ENCODE measurements at places on chromosomes 6 and 20.

- H3K27me3 ChIP-seq, result no peaks in the 10 kb centered on the region
- H3K4me3 ChIP-seq, result no peak overlapping the region
- H3K27ac ChIP-seq, result no peak overlapping the region
- no peaks in the 10 kb centered on the region for H3K36me3 ChIP-seq
- no peak for DNase-seq
Measured at GRCh38 chr6:82372656-82373055, 9.0 kb downstream of the TPBG start.

DNA sequence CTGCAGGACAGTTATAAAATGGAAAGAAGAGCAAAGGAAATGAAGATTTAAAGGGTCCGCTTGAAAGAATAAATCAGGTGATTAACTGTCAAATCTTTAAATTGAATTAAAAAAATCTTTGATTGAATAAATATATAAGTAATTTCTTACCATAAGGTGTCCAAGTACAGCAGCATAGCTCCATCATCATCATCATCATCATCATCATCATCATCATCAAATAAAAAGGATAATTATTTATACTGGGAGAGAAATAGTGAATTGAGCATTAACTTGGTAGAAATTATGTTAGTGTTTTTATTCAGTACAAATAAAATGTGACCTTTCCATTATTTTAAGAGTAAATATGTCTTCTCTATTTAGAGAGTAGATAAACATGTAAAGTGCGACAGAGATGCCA lies 745.6 kb upstream of the MARCKS start:
- H3K36me3 ChIP-seq, result no peaks in the 10 kb centered on the region
- H3K27me3 ChIP-seq, result no peaks in the 10 kb centered on the region
- no peak overlapping the region for H3K4me3 ChIP-seq
- no peaks in the 10 kb centered on the region for H3K4me1 ChIP-seq
- no peak overlapping the region for H3K27ac ChIP-seq
- DNase-seq, result no peak

GRCh38 chr20:16158976-16159286 lies 414.3 kb downstream of the KIF16B start:
- no peak overlapping the region for H3K4me3 ChIP-seq
- no peak overlapping the region for H3K27ac ChIP-seq
- no peaks in the 10 kb centered on the region for H3K36me3 ChIP-seq

- no peak overlapping the region for H3K4me3 ChIP-seq
- H3K4me1 ChIP-seq, result peaks cover 11% of the 10 kb centered on the region
- peaks cover 9% of the 10 kb centered on the region for H3K27me3 ChIP-seq
- H3K36me3 ChIP-seq, result no peaks in the 10 kb centered on the region
- no peak for DNase-seq
- H3K27ac ChIP-seq, result no peak overlapping the region
Measured at GRCh38 chr6:34547701-34548644, 8.2 kb downstream of the SPDEF start.

GRCh38 chr6:166418691-166419143 lies 36.0 kb upstream of the MPC1 start:
- no peak for DNase-seq
- H3K27ac ChIP-seq, result peak overlapping the region; percentile 89
- H3K4me1 ChIP-seq, result peaks cover 57% of the 10 kb centered on the region
- H3K36me3 ChIP-seq, result peaks cover 10% of the 10 kb centered on the region

DNA sequence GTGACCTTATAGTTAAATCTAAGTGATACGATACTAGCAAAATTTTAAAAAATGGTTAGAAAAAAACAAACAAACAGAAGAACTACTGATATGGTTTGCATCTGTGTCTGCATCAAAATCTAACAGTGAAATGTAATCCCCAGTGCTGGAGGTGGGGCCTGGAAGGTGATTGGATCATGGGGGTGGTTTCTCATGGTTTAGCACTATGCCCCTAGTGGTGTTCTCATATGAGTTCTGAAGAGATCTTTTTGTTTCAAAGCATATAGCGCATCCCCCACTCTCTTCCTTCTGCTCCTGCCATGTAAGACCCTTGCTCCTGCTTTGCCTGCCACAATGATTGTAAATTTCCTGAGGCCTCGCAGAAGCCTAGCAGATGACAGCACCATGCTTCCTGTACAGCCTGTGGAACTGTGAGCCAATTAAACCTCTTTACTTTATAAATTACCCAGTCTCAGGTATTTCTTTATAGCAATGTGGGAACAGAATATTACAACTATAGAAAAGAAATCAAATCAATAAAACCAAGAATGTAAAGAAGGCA lies 5.4 kb downstream of the FBXL4 start:
- peaks cover 6% of the 10 kb centered on the region for H3K36me3 ChIP-seq
- no peaks in the 10 kb centered on the region for H3K27me3 ChIP-seq

- H3K4me1 ChIP-seq, result no peaks in the 10 kb centered on the region
- H3K27ac ChIP-seq, result no peak overlapping the region
- no peaks in the 10 kb centered on the region for H3K36me3 ChIP-seq
- H3K27me3 ChIP-seq, result no peaks in the 10 kb centered on the region
- DNase-seq, result no peak
Measured at GRCh38 chr6:40661726-40662125, 74.6 kb upstream of the LRFN2 start.

DNA sequence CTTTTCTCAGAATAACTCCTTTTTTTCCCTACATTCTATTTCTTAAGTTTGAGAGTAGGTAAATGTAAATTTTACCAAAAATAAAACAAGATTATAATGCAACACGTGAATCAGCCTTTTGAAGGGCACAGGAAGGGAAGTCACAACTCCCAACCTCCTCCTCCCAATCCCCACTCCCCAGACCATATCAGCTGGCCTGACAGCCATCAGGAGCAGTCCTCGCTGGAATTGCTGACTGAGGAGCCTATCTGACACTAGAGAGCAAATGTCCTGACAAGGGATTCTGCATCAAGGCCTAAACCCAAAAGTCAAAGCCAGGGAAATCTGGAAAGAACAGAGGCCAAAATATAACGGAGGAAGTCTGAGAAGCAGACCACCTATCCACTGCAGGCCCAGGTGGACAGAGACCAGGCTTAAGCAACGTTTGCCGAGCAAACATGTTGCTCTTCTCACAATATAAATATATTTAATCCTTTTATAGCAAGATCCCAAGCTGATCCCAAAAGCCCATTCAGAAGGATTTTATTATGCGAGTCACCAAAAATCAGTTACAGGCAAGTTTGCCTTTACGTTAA lies 2.5 kb downstream of the RRAGD start:
- H3K27ac ChIP-seq, result no peak overlapping the region
- H3K27me3 ChIP-seq, result peaks cover 11% of the 10 kb centered on the region
- peaks cover 13% of the 10 kb centered on the region for H3K4me1 ChIP-seq
- no peak overlapping the region for H3K4me3 ChIP-seq
- no peak for DNase-seq

- no peaks in the 10 kb centered on the region for H3K36me3 ChIP-seq
- no peak for DNase-seq
- H3K27ac ChIP-seq, result no peak overlapping the region
- H3K4me1 ChIP-seq, result no peaks in the 10 kb centered on the region
Measured at GRCh38 chr20:7323957-7324356, 556.5 kb downstream of the BMP2 start.

DNA sequence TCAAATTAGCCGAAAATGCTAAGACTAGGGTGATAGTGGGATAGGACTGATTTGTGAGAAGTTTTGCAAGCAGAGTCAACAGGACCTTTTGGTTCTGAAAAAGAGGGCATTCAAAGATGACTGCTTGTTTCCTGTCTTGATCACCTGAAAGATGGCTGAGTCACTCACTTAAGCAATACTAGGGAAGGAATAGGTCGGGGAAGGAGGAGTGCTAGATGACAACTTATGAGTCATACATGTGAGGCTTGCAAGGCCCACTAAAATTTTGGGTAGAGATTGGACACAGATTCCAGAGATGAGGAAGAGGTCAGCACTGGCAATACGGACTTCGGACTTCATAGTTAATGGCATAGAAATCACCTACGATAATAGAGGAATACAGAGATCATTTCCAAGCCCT lies 89.2 kb downstream of the FAM83B start:
- DNase-seq, result no peak
- H3K27ac ChIP-seq, result no peak overlapping the region
- no peaks in the 10 kb centered on the region for H3K36me3 ChIP-seq

GRCh38 chr6:29924731-29925130 lies 17.6 kb upstream of the HLA-A start:
- no peaks in the 10 kb centered on the region for H3K27me3 ChIP-seq
- H3K4me1 ChIP-seq, result peaks cover 8% of the 10 kb centered on the region
- no peak for DNase-seq
- H3K36me3 ChIP-seq, result no peaks in the 10 kb centered on the region

GRCh38 chr6:32327103-32327502 lies 44.6 kb downstream of the TSBP1 start:
- no peak for DNase-seq
- H3K36me3 ChIP-seq, result no peaks in the 10 kb centered on the region
- peaks cover 25% of the 10 kb centered on the region for H3K27me3 ChIP-seq
- H3K27ac ChIP-seq, result no peak overlapping the region

DNA sequence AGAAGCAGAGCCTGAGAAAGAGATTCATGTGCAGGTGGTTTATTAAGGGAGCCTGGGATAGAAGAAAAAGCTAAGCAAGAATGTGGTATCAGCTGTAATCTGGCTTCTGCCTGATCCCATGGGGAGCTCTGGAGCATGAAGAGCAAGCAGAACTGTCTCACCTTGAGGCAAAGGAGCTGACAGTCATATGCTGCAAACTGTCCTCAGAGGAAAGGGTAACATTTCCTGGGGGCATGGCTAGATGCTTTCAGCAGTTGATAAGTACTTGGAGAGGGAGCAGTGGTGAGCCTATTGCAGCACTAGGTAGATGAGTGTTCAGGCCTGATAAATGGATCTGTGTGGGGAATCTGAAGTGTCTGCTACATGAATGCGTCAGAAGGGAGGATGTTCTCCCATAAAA lies 621.5 kb upstream of the BTBD3 start:
- H3K4me3 ChIP-seq, result no peak overlapping the region
- no peak overlapping the region for H3K27ac ChIP-seq
- H3K4me1 ChIP-seq, result no peaks in the 10 kb centered on the region

GRCh38 chr20:5220321-5221060 lies 93.7 kb downstream of the CDS2 start:
- no peak for DNase-seq
- no peak overlapping the region for H3K4me3 ChIP-seq
- H3K36me3 ChIP-seq, result no peaks in the 10 kb centered on the region
- peaks cover 12% of the 10 kb centered on the region for H3K27me3 ChIP-seq

DNA sequence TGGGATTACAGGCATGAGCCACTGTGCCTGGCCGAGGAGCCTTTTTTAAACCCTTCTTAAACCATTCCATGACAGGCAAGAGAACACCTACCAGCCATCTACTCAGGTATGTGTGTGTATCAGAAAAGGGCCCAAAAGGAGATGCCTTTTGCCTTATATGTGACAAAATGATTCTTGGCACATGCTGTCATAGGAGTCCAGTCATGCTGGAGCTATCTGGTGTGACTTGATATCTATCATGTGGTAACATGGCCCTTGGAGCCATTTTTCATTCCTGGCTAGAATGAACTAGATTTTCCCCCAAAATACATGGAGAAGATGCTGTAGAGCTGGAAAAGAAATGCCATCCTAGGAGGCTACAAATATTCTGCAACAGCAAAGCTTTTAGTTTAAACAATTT lies 129.1 kb downstream of the DST start:
- no peaks in the 10 kb centered on the region for H3K27me3 ChIP-seq
- DNase-seq, result no peak
- H3K4me1 ChIP-seq, result peaks cover 3% of the 10 kb centered on the region
- H3K36me3 ChIP-seq, result peaks cover 4% of the 10 kb centered on the region
- no peak overlapping the region for H3K27ac ChIP-seq

GRCh38 chr6:104686550-104687175 lies 173.1 kb downstream of the HACE1 start:
- no peak overlapping the region for H3K27ac ChIP-seq
- no peak for DNase-seq
- H3K36me3 ChIP-seq, result peaks cover 3% of the 10 kb centered on the region
- H3K27me3 ChIP-seq, result peaks cover 4% of the 10 kb centered on the region
- no peak overlapping the region for H3K4me3 ChIP-seq

DNA sequence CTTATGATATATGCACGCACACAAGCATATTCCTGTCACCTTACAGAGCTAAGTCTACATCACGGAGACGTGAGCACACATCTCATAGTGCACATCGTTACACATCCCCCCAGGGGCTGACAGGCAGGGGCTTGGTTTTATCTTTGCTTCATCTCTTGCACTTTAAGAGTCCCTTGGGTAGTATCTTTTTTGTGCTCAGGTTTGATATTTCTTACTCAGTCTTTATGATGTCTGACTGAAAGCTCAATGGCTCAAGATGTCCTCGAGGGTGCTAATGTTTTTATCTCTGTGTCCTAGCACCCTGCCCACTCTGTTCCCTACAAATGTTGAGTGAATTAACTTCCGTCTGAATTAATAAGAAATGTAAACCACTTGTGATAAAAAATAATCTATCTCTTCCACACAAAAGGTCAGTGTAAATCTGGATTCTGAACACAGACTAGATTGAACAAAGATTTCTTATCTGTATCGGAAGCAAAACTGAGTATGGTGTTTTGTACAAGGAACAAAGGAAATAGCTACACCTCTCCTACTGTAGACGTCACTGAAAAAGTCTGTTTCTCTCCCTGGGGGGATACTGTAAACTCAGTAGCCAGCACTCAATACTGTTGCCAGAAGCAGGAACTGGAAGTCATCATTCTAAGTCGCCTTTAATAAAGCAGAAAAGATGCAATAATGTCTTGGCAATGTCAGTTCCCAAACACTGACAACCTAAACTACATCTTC lies 195.1 kb downstream of the PRKN start:
- H3K27me3 ChIP-seq, result no peaks in the 10 kb centered on the region
- DNase-seq, result no peak
- H3K27ac ChIP-seq, result no peak overlapping the region
- H3K4me3 ChIP-seq, result no peak overlapping the region
- no peaks in the 10 kb centered on the region for H3K36me3 ChIP-seq
- H3K4me1 ChIP-seq, result no peaks in the 10 kb centered on the region

GRCh38 chr6:54801669-54802068 lies 44.9 kb upstream of the FAM83B start:
- DNase-seq, result no peak
- no peaks in the 10 kb centered on the region for H3K36me3 ChIP-seq
- H3K27me3 ChIP-seq, result no peaks in the 10 kb centered on the region

DNA sequence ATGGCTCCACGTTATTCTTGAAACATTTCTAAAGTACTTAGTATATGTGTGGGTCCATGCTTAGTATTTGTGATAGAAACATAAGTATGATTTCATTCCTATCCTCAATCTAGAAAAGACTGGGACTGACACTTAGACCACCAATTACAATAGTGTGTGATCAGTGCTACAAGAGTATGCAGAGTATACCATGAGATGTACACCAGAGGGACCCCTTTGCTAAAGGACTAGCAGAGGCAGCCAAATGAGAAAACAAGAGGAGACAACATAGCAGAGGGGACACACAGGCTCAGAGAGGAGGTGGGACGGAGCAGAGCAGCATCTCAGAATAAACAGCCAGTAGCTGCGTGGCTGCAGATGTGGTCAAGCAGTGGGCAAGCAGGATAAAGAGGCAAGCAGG lies 21.0 kb downstream of the RMND1 start:
- DNase-seq, result no peak
- H3K27me3 ChIP-seq, result no peaks in the 10 kb centered on the region

- peak overlapping the region; percentile 100 for H3K4me3 ChIP-seq
- no peak for DNase-seq
- peaks cover 44% of the 10 kb centered on the region for H3K4me1 ChIP-seq
- no peaks in the 10 kb centered on the region for H3K27me3 ChIP-seq
Measured at GRCh38 chr6:30679765-30680535, 6.5 kb downstream of the PPP1R18 start.
